ENCODE measurements at places on chromosomes 3 and 15. TPM values are rescaled to one million over a fixed set of nuclear protein-coding genes. Genes with fewer than 3 reads are reported as not detected.

GRCh38 chr15:92669432-92669831 lies 13.9 kb upstream of the FAM174B start:
- DNase-seq, result no peak

GRCh38 chr3:9108876-9109567 lies 140.4 kb downstream of the SRGAP3 start:
- DNase-seq, result no peak

DNA sequence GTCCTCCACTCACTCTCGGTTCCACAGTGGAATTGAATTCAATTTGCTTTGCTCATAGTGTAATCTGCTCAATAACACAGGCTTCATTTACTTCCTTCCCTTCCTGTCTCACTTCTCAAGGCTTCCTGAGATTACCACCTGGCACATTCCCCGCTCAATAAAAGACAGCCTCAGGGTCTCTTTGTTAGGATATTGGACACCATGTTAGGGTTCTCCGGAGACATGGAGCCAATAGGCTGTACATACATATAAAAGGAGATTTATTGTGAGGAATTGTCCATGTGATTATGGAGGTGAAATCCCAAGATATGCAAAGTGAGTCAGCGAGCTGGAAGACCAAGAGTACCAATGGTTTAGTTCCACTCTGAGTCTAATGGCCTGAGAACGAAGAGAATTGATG lies 974.5 kb downstream of the CADM2 start:
- DNase-seq, result no peak

- no peak for DNase-seq
These were observed 66.4 kb downstream of the RYR3 start for GRCh38 chr15:33377204-33377603.

GRCh38 chr3:87209111-87209510 lies 18.0 kb upstream of the CHMP2B start:
- DNase-seq, result no peak

DNA sequence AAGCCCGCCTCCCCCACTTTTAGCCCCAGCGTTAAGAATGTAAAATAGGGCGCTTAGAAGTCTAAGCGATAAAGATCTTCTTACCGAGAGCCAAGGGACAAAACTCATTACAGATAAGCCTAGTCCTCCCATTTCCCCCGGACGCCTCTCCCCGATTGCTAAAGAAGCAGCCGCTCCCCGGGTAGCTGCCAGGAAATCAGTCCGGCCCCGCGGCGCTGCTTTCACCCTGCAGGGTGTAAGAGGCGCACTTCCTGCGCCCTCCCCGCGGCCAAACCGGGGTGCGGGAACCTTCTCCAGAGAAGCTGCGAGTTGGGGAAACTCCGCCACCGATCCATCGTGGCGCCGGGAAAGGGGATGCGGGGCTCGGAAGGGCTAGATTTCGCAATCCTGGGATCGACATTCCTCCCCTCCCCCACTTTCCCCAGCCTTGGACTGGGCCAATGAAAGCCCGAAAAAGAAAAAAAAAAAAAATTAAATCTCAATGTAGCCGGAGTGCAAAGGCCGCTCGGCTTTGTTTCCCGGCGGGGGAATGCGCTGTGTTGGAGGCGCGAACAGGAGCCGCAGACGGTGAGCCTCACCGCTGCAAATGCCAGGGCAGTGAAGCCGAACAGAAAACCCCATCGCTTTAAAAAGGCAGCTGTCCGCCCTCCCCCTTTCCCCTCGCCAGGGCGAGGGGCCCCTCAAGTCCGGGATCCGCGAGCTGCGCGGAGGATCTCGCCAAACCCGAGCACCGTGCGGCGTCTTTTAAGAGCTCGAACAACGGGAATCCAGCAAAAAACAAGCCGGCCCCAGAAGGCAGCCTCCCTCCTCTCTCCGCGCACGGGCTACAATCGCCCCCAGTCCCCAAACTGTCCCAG lies 626 bp upstream of the PTPRG start:
- no peak for DNase-seq

GRCh38 chr3:159805411-159805772 lies 183.2 kb upstream of the IL12A start:
- no peak for DNase-seq

- no peak for DNase-seq
These were observed 67.4 kb downstream of the RBMS3 start for GRCh38 chr3:29348316-29348715.

DNA sequence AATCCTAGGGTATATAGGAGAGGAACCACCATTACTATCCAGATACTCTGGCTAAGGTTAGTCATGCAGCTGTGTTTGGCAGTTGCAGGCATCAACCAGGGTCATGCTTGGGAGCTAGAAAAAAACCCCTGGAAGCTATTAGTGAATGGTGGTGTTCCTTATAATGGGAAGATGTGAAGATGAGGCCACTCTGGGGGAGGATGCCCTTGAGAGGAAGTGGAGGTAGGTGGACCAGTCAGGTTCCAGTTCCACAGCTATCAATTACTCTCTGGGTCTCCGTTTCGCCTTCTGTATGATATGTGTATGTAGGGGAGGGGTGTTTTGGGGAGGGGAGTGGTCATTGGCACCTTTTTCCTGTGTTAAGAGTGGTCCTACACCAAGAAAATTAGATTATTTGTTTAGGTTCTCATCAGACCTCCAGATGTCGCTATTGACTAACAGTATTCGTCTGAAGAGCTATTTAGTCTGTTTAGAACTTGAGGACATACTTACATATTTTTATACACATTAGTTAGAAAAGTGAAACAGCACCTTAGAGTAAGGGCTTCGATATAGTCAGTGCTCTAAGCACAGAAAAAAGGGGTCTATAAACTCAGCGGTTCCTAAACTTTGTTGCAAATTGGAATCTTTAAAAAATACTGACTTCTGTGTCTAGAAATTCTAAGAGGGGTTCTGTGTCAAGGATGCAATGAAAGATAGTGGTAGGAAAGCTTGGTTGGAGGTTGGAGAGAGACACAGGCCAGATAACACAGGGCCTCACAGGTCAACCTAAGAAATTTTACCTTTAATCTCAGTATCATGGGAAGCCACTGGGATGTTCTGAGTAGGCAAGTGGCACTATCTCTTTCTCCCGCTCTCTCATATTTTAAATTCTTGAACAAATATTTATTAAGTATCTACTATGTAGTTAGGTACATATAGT lies 9.1 kb upstream of the HPS3 start:
- DNase-seq, result peak; percentile 90

- no peak for DNase-seq
These were observed 498 bp downstream of the ZNF280D start for GRCh38 chr15:56732886-56733135.

- DNase-seq, result no peak
These were observed 33.2 kb upstream of the ACP3 start for GRCh38 chr3:132283916-132284405.

DNA sequence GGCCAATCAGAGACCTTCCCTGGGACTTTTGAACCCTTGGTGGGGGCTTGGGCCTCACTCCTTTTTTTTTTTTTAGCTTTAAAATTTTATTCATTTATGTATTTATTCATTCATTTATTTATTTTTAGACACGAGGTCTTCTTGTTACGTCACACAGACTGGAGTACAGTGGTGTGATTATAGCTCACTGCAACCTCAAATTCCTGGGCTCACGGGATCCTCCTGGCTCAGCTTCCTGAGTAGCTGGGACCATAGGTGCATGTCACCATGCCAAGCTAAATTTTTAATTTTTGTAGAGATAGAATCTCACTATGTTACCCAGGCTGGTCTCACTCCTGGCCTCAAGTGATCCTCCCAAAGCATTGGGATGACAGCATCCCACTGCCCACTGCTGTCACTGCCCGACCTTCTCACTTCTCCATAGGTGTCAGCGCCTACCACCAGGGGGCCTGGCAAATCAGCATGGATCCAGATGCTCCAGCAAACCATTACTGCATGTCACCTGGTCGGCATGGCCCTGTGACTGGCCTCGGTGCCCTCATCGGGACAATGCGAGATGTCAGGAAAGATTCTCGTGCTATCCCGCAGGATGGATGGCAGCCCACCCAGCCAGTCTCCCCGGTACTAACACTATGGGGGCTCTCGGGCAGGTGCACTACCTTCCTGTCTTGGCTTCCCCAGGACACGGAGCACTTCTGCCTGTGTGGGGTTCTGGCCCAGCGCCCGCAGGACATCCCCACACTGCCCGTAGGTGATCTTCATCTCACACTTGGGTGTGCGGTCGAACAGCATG lies 3.0 kb downstream of the MYL3 start:
- DNase-seq, result peak; percentile 75

GRCh38 chr15:64681424-64682024 lies 93.9 kb downstream of the RBPMS2 start:
- peak; percentile 71 for DNase-seq

GRCh38 chr15:78907577-78907976 lies 34.9 kb downstream of the MORF4L1 start:
- DNase-seq, result peak; percentile 62

- DNase-seq, result no peak
These were observed 564.6 kb downstream of the MFSD1 start for GRCh38 chr3:159366476-159366875.

DNA sequence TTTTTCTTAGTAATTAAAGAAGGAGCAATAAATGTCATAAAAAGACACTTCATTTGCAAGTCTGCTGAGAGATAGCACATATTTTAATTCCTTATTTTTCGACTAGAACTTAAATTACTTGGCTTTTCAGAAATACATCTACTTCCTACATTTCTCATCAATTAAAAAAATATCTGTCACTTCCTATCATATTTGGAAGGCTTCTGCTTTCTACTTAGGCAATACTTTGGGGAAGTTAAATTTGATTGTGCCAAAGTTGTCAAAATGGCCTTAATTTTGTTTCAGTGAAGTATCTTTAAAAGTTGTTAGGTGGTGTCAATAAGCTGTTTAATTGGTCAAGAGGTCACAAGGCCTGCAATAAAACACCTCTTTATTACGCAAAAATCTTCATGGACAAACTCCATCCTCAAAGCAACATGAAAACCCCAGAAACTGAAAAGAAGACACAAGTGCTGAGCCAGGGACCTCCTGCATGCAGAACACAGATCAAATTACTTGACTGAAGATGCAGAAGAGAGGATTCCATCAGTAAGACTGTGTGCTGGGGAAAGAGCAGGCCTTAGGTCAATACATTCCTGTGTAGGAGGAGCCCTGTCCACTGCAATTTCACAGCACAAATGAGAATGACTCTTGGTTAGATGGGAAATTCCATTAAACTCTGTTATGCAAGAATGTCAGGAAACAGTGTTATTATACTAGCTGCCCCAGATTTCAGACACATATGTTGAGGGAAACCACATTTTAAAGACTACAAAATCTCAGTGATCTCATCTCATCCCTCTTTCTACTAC lies 48.0 kb upstream of the FSTL1 start:
- DNase-seq, result no peak

GRCh38 chr15:31031471-31032067 lies 40.1 kb upstream of the MTMR10 start:
- no peak for DNase-seq

DNA sequence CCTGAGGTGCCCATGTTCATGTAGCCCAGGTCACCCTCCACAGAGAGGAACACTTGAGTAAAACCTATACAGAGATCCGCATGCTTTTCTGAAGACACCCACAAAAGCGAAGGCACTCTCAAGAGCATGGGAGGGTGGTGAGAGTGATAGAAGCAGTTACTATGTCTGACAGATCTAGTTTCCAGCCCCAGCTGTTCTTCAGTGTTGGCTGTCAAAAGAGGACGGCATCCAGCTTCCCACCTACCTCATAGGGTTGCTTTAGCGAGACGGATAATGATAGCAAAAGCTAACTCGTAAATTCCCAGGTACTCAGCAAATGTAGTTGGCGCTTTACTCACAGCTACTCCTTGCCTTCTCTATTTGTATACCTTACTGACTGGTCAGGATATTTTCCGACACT lies 3.0 kb upstream of the MEX3B start:
- DNase-seq, result no peak

DNA sequence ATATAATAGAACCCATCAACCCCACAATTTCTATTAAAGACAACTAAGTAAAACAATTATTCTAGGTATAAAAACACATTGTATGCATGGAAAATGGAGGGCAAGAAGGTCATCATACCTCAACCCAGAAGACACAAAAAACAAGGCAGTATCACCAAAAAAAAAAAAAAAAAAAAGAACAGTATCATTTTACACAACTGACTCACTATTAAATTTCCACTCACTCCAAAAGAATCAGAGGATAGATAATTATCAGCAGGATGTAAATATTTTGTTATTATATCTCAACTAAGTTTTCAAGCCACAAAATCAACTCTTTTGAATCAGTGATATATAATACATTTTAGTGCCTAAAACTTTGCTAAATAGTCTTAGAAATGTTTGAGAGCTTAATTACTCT lies 55.0 kb downstream of the CLASP2 start:
- DNase-seq, result no peak

DNA sequence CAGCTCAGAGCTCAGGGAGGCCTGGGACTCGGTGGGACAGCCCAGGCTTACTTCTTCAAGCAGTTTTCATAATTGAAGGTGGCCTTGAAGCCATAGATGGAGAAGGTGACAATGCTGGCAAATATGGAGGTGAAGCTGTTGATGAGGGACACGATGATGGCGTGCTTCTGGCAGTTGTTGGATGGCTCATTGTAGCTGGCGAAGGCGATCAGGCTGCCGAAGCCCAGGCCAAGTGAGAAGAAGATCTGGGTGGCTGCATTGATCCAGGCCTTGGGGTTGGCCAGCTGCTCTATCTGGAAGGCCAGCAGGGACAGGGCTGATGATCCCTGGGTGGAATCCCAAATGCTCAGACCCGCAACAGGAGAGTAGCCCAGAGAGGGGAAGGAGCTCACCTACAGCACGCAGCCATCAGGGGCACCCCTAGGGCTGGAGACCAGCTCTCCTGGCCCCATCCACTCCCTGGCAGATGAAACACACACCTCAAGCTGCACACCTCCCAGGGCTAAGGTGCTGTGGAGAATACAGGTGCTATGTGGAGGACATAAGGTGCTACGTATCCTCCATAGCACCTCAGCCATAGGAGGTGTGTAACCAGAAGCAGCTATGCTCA lies 25.1 kb downstream of the SLC6A20 start:
- DNase-seq, result no peak

DNA sequence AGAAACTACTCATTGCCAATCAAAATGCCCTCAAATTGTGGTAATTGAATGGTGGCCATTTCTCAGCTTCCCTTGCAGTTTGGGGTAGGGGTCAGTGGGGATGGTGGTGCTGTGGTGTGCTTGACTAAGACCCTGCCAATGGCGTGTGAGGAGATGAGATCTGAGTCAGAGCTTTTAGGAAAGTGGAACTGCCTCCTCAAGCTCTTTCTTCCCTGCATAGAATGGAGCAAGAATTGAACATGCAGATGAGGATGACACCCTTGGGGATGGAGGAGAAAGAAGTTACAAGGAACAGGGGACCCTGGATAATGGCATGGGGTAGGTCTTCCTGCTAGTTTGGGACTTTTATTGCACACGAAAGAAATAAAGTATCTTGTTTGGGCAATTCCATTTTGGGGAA lies 188.0 kb downstream of the PEX5L start:
- no peak for DNase-seq

The C3orf85 gene
- not detected for total RNA-seq

The CCR3 gene
- total RNA-seq, result not detected

The MAN2C1 gene
- 131 TPM for total RNA-seq

The COX5A gene
- total RNA-seq, result 135 TPM

The TTLL3 gene
- total RNA-seq, result 84.6 TPM

The PLA2G4D gene
- not detected for total RNA-seq

The TUSC7 gene
- total RNA-seq, result not detected
